ENCODE measurements at places on chromosomes 6 and 20. TPM values are rescaled to one million over a fixed set of nuclear protein-coding genes. Genes with fewer than 3 reads are reported as not detected.
A peak's percentile ranks its signal among the peaks of the same experiment; 100 is the strongest.

Gene NT5E
- total RNA-seq: 1.5 TPM

Gene SRSF12
- total RNA-seq: not detected

Gene ID1
- 3.5 TPM for total RNA-seq

Gene UNC5CL
- 4.9 TPM for total RNA-seq

Gene CCR6
- 60.5 TPM for total RNA-seq

Gene BMP7
- not detected for total RNA-seq

Gene CTCFL
- not detected for total RNA-seq

DNA sequence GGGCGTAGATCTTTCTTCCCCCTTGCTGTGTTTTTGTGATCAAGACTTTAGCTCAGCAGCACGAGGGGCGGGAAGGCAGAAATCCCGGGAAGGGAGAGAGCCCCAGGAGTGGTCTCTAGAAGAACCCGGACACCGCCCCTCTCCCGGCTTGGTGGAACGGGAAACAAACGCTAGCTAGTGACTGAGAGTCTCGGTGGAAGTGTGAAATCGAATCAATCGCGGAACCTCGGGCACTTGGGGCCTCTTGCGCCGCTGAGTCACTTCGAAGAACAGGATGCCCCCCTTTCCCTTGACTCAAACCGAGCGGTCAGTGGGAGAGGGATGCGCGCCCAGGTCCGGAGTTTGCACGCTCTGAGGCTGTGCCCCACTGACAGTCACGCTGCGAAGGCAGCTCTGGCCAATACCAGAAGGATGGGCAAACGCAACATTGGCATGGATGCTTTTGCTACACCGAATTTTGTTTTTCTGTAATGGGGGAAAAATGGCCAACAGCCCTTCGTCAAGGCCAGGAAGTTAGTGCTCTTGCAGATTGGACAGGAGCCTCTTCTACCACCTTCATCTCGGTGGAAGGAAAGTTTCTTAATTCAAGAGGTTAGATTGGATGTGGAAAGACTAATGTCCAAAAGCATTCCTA, 1.6 kb upstream of the OLIG3 start:
- no peak for DNase-seq

- DNase-seq: no peak
Measured at GRCh38 chr20:58433029-58433647, 44.1 kb downstream of the VAPB start.

DNA sequence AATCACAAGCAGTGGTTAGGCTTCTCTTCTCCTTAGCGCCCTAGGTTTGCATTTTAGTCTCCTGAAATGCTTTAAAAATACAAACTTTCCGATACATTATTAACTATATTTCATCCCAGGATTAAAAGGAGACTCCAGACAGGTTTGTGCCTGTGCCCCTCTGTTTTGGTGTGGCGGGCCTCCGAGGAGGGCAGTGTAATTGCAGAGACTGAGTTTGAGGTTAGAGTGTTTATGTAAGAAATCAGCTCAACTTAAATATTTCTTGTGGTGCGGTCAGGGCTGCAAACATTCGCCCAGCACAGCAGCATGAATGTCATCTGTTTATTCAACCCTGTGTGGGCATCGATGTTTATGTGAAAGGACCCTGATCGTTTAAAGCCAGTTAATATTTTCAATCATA, 130.4 kb upstream of the AKAP12 start:
- no peak for DNase-seq

DNA sequence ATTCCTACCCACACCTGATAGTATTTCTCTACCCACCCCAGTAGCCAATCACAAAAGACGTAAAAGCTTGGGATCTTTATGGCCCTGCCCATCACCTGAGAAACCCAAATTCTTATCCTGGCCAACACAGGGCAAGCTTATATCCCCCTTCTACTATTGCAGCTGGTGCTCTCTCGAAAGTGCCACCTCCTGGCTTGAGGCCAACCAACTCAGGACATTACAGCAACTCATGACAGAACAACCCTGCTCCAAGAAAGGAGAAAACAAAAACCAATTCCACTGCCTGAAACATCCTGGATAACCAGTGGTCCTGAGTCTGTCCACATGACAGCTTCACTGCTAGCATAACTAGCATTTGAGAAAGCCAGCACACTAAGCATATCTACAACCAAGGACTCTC, 97.9 kb downstream of the CFAP61 start:
- DNase-seq: no peak

DNA sequence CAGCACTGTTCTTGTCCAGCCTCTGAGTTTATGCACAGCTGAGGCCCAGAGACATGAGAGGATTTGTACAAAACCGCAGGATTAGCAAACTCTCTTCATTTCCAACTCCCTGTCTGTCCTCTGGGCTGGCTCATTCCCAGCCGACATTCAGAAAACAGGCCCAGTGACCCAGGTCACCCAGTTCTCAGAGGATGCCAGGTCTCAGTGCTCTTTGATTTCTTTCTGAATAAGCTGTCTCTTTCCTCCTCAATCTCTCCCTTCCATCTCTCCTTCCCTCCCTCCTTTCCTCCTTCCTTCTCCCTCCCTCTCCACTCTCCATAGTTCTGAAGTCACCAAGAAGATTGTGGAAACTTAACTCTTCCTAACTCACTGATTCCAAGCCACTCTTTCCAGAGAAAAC, 372.7 kb upstream of the SULF2 start:
- no peak for DNase-seq

DNA sequence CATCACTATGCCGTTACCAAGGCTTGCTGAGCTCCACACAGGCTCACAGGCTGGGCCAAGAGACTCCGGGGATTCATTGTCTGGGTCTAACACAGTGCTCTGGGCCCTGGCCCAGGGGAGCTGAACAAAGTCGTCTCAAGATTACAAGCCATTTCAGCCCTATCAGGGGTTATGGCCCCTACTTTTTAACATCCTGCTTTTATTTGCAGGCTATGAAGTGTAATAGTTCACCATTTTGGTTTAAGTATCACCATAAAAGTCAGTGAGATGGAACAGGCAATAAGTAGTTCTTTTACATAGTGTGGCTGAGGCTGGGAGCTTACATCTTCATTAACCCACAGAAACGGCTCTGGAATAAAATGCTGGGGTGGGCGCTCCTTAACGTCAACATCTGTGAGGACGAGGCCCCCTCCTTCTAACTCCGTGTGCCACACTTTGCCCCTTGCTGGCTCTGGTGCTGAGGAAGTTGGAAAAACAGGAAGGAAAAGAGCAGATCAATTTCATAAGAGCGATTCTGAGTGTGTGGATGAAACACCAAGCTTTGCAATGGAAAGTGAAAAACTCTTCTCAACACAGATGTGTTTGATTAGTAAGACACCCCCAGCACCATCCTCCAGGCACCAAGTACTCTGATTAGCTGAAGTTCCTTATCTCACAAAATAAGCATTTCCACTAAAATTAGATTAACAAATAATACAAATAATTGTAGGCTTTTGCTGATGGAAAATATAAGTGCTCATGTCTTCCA, 447.3 kb downstream of the MAFB start:
- DNase-seq: no peak

- DNase-seq: no peak
Measured at GRCh38 chr6:21181866-21182265, 411.7 kb upstream of the SOX4 start.

- no peak for DNase-seq
Measured at GRCh38 chr20:14334306-14334930, 3.0 kb downstream of the FLRT3 start.

GRCh38 chr6:33000055-33000454, 9.3 kb downstream of the HLA-DOA start:
- no peak for DNase-seq

- DNase-seq: no peak
Measured at GRCh38 chr6:256169-256568, 36.1 kb upstream of the DUSP22 start.

DNA sequence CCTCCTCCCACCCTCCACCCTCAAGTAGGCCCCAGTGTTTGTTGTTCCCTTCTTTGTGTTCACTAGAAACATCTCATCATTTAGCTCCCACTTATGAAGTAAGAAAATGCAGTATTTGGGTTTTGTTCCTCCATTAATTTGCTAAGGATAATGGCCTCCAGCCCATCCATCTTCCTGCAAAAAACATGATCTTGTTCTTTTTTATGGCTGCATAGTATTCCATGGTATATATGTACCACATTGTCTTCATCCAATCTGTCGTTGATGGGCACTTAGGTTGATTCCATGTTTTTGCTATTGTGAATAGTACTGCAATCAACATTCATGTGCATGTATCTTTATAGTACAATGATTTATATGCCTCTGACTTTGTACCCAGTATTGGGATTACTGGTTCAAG, 416.8 kb upstream of the SASH1 start:
- DNase-seq: no peak

DNA sequence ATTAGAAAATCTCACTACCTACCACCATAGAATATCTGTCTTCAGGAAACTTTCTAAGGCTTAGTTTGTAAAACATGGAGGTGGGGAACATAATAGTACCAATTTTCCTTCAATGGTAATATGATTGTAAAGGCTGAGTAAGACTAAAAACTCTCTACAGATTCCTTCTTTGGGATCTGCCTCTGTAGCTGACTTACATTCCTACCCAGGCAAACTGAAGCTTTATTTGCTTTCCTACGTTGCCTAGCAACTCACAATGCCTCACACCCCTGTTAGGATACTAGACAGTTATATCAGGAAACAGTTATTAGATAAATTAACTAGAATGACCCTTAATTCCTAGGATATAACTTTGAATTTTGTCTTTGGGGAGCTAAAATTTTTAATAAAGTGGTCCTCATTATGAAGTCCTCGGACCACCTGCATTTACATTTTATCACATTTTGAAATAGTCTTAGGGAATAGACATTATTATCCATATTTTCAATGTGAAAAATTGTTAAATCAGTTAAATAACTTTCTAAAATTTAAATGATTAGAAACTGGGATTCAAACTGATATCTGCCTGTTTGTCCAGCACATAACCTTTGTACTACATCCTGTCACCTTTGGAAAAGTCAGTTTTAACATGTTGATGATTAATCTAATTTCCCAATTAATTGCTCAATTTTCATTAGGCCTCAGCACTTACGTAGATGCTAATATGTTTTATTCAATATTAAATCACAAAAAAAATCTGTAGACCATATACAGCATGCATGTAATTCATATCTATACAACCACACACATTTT, 591.4 kb downstream of the RNF144B start:
- DNase-seq: no peak

DNA sequence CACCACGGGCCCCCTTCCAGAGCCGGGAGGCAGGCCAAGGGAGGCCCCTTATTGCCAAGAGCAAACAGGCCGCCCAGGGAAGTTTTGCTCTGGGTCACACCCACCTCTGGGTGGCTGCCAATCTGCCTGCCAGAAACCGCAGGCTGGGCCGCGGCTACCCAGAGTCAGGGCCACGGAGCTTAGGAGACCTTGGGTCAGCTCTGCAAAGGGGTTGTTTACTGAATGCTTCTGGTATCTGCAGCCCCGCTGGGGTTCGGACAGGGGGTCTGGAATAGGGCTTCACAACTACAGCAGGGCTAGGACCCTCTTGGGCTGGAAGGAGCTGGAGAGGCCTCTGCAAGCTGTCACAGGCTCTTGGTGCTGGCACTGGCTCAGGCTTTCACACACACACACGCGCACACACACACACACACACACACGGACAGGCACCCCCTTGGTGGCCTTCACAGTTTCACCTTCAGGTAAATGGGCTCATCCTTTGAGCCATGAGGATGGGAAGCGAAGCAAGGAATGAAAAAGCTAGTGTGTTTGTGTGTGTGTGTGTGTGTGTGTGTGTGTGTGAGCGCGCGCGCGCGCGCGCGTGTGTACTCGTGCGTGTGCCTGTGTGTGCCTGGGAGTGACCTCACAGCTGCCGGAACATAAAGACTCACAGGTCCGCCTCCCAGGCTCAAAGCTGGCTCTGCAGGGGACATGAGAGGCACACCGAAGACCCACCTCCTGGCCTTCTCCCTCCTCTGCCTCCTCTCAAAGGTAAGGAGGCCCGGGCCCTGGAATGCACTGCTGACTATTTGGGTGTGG, at the start of gene CCN5:
Gene CCN5, plus strand, starts transcription at position 669 of the 798 bp plus-strand sequence. Its CDS starts 22 bp downstream, at position 691.
- no peak for DNase-seq

DNA sequence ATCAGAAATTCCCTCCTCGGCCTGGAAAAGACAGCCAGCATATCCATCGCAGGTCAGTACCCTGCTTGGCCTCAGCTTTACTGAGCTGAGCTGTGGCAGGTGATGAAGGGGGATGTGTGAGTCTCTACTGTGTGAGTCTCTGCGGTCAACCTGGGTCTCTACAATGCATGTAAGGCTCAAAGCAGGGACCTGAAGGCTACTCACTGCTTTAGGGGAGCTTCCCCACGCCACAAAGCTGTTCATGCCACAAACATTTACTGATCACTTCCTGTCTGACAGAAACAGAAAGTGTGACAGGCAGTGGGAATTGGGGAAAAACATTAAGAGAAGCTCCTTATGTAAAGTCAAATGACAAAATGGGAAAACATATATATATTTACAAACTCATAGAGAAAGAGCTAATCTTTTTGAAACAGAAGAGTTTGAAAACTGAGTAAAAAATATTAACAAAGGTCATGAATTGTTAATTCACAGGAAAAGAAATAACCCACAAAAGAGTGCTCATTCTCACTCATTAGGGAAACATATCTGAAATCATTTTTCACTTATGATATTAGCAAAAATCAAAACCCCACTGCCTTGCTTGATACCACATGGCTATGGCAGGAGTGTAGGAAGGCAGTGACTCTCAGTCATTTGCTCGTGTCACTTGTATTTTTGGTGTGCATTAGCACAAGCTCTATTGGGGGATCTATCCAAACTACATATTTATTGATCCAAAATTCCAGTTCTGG, 5.8 kb downstream of the BTN3A3 start:
- no peak for DNase-seq

GRCh38 chr6:67694127-67694526, 941.0 kb upstream of the ADGRB3 start:
- DNase-seq: no peak

GRCh38 chr6:30234356-30234755, 21.1 kb upstream of the TRIM26 start:
- DNase-seq: no peak

DNA sequence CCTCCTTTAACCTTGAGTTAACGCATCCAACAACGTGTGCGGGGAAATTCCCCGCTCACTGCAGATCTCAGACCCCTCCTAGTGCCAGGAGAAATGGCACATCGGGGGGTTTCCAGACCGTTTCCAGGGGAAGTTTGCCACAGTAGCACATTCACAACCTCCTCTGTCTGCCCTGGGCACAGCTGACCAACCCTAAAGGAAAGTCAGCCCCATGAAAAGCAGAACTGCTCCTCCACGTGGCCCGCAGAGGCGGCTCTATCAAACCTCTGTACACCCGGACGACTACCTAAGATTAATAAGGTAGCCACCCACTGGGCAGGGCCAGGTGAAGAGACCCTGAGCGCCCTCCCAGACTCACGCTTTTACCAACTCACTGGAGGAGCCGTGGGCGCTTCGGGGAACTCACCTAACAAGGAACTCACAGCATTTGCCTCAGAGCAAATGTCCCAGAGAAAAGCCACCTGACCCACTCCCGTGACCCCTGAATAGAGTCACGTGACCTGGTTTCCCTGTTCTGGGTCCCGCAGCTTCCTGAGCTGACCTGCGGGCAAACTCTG, 93.1 kb downstream of the PRND start:
- peak; percentile 78 for DNase-seq

DNA sequence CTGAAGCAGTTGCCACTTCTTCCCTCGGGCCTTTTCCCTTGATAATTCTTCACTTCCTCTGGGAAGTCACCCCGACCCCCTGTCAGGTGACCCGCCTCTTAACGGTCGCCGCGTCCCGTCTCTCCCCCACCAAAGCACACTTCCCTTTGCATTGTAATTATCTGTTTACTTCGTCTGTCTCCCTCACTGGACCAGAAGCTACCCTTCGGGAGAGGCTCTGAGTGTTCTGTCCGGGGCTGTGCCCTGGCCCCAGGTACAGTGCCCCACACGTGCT, 771 bp upstream of the SNAI1 start:
- DNase-seq: no peak

All from T-helper 17 cell (primary cell).